ENCODE measurements at places on chromosomes 4 and X. TPM values are rescaled to one million over a fixed set of nuclear protein-coding genes. Genes with fewer than 3 reads are reported as not detected.
A peak's percentile ranks its signal among the peaks of the same experiment; 100 is the strongest.

SCD5 gene
- total RNA-seq = 0.38 TPM

KLHL2 gene
- total RNA-seq = 10.6 TPM

- no peaks in the 10 kb centered on the region for H3K27me3 ChIP-seq
- H3K27ac ChIP-seq = peak overlapping the region; percentile 88
- no peak for DNase-seq
- H3K4me1 ChIP-seq = peaks cover 4% of the 10 kb centered on the region
- H3K36me3 ChIP-seq = peaks cover 22% of the 10 kb centered on the region
These were observed 32.5 kb downstream of the HMGB2 start for GRCh38 chr4:173301518-173302201.

DNA sequence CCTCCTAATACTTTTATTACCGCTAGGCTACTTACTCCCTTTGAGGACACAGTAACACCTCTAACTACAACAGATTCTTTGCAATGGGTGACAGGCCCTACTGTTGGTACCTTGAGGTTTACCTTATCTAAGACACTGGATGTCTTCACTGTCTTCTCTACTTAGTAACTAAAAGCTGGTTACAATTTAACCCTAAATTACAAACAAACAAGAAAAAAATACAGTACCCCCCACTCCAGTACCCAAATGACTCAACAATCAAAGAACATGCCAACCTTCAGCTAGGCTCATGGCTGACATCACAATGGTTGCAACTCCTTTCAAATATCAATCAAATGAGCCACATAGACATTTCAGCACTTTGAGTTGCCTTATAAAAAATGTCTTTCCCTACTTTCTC is 198.0 kb downstream of the GUCY2F start:
- no peak overlapping the region for H3K27ac ChIP-seq
- H3K36me3 ChIP-seq = no peaks in the 10 kb centered on the region
- no peak for DNase-seq
- H3K4me1 ChIP-seq = peaks cover 2% of the 10 kb centered on the region
- peaks cover 2% of the 10 kb centered on the region for H3K27me3 ChIP-seq

GRCh38 chrX:83077606-83078005 is 430.5 kb upstream of the POU3F4 start:
- no peak for DNase-seq
- no peak overlapping the region for H3K27ac ChIP-seq
- no peak overlapping the region for H3K4me3 ChIP-seq
- no peaks in the 10 kb centered on the region for H3K27me3 ChIP-seq

DNA sequence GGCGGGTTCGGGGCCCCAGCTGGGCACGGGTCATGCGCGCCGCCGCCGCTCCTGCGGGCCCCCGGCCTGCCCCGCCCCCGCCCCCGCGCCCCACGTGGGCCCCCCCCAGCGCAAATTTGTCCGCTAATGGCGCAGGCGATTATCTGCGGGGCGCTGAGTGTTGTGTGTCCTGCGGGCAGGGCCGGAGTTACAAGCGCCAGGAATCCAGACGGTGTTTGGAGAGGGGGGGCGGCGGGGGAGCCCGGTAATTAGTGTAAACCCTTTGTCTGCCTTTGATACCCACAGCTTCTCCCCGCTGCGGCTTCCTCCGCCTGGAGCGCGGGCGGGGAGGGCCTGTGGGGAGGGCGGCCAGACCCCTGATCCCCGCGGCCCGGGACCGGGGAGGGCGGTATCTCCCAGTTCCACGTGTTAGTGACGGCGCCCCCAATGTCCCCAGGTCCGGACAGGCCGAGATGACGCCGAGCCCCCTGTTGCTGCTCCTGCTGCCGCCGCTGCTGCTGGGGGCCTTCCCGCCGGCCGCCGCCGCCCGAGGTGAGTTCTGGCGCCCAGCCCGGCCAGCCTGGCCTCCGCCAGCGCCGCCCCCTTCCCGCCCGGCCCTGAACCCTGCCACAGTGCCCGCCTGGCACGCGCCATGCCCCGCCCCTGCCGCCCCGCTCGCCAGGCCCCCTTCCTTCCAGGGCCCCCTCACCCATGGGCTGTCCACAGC is 761 bp downstream of the FGFRL1 start:
- DNase-seq = no peak
- peaks cover 8% of the 10 kb centered on the region for H3K36me3 ChIP-seq
- H3K4me3 ChIP-seq = no peak overlapping the region
- peaks cover 22% of the 10 kb centered on the region for H3K27me3 ChIP-seq
- H3K4me1 ChIP-seq = no peaks in the 10 kb centered on the region

DNA sequence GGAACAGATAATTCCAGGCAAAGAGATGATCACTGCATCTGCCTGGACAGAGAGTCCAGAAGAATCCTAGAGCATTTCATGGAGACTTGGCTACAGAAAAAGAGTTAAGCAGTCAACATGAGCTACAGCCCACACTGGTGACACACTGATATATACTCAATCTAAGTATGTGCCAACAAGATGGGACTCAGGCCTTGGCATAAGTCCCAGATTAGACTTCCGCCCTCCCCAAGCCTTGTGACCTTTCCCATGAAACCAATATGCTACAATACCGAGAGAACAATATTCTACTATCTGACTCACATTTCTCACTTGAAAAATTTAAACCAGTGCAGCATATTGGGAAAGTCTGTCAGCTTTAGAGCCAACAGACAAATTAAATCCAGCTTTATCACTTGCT is 65.7 kb upstream of the SLITRK2 start:
- no peak overlapping the region for H3K4me3 ChIP-seq
- no peaks in the 10 kb centered on the region for H3K36me3 ChIP-seq
- H3K27me3 ChIP-seq = peaks cover 3% of the 10 kb centered on the region
- H3K27ac ChIP-seq = no peak overlapping the region
- DNase-seq = no peak

DNA sequence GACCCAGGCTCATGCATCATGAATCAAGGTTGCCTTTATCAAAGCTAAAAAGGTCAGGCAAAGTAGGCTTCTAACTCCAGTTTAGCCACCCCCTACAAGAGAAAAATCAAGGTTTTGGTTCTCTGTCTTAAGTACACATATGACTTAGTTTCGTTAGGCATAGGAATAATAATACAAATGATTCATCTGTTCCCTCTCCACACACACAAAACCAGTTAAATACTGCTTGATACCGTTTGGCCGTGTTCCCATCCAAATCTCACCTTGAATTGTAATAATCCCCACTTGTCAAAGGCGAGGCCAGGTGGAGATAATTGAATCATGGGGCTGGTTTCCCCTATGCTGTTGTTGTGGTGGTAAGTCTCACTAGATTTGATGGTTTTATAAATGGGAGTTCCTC is 226.2 kb downstream of the HS6ST2 start:
- H3K4me1 ChIP-seq = no peaks in the 10 kb centered on the region
- no peak overlapping the region for H3K4me3 ChIP-seq
- DNase-seq = no peak
- no peak overlapping the region for H3K27ac ChIP-seq

DNA sequence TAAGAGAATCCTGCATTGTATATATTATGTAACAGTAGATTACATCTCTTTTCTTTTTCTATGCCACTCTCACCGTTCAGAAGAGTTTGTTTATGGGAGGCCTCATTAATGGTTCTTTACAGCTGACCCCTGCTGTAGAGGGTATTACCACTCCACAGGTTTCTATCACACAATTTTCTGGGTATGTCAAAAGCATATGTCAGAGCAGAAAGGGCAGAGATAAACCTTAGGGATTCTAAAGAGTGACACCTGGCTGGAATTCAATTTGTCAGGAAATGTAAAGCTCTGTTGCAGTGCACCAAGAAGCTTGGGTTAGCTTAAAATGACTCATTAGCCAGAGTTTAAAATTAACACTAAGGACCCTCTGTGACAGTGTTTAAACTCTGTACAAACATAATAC is 658.7 kb downstream of the PCDH18 start:
- H3K4me1 ChIP-seq = no peaks in the 10 kb centered on the region
- H3K27ac ChIP-seq = no peak overlapping the region
- H3K4me3 ChIP-seq = no peak overlapping the region
- no peak for DNase-seq
- no peaks in the 10 kb centered on the region for H3K36me3 ChIP-seq

DNA sequence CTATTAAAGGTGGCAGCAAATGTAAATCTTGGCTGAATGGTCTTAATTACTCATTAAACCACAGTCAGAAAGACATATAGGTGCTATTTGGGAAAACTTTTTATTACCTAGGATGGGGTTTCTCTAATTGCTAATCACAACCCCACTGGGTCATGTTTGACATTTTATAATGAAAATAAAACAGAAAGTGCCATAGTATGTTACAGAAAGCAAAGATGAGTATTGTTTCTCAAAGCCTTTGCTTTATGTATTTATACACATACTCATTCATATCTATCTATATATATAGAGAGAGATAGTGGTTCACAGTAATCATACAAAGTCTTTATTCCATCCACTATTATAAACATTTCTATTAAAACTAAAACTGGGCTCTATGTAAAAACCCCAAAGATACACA is 18.2 kb downstream of the TMEM184C start:
- no peaks in the 10 kb centered on the region for H3K27me3 ChIP-seq
- H3K27ac ChIP-seq = no peak overlapping the region
- H3K4me1 ChIP-seq = no peaks in the 10 kb centered on the region
- H3K4me3 ChIP-seq = no peak overlapping the region

DNA sequence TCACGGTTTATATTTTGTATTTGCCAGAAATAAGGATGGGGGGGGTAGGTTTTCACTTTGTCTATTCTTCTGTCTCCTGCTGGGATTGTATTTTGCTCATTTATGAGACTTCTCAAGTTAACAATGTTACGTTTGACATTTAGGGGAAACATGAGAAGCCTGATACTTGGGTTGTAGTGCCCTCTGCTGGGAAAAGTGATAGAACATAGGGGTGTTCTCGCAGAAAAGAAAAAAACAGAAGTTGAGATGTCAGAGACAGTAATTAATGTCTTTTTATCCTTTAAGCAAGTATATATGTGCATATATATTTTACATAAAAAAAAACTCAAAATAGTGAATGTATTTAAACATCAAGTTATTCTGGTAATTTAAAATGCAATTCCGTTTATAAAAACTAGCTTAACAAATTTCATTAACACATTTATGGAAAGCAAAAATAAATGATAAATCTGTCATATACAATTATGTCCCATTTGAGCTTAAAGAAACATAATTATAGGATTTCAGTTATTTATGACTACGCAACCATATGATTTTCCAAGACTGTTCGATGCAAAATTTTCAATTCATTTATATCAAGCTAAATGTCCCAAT is 46.0 kb upstream of the TMPRSS11F start:
- H3K4me3 ChIP-seq = no peak overlapping the region
- peak; percentile 61 for DNase-seq
- H3K27ac ChIP-seq = no peak overlapping the region
- no peaks in the 10 kb centered on the region for H3K4me1 ChIP-seq
- no peaks in the 10 kb centered on the region for H3K27me3 ChIP-seq

DNA sequence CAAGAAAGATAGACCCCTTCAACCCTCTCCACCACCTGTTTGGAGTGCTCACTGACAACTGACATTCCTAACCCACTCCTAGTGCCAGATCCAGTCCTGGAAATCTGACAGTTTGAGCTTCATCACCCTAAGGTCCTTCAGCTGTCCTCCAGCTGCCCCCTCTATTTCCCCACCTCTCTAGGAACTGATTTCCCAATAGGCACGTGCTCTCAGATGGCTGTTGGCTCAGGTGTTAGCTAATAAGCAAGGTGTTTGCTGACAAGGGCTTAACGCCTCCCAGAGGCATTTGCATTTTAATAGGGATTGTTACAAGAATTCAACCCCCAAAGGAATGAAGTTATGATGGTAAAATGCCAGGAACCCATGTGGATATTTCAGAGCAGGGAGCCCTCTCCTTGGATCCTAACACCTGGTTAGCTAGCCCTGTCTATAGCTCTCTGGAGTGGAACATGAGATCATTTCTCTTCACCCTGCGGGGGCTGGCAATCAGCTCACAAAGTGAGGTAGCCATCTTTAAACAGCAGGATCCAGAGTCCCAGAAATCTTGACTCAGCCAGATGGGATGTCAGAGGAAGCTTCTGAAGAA is 348.5 kb upstream of the SFRP2 start:
- H3K27ac ChIP-seq = no peak overlapping the region
- H3K27me3 ChIP-seq = peaks cover 2% of the 10 kb centered on the region
- no peaks in the 10 kb centered on the region for H3K4me1 ChIP-seq
- H3K36me3 ChIP-seq = no peaks in the 10 kb centered on the region

- no peak overlapping the region for H3K4me3 ChIP-seq
- H3K27ac ChIP-seq = no peak overlapping the region
- no peaks in the 10 kb centered on the region for H3K4me1 ChIP-seq
- H3K27me3 ChIP-seq = no peaks in the 10 kb centered on the region
- DNase-seq = no peak
These were observed 727.7 kb downstream of the DMD start for GRCh38 chrX:32483534-32484136.

Measured in endothelial cell (in vitro differentiated cells).